ENCODE measurements at places on chromosomes 6 and 20.
A peak's percentile ranks its signal among the peaks of the same experiment; 100 is the strongest.

DNA sequence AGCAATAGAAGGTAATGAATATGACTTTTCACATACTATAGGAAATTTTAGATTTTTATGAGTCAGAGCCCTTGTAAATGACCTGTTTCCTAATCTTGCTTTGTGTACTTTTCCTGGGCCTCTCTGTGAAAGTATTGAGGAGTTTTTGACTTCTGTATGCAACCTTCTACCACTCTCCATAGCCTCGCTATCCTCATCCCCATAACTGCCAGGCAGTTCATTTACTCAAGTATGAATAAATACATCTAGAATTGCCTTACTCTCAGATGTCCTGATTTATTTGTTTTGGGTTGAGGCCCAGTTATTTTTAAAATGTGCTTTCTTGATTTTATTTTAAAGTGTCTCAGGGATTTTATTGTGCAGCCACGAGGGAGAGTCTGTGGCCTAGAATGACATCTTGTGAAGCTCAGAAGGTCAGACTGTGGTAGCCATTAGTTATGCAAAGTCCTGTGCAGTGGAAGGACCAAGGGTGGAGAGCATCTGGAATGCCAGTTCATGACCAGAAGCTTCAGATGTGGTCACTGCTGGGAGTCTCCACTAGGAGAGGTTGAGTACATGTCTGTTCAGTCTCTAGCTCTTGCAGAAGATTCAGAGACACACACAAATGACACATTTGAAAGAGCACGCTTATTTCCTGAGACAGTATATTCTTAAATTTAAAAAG is 346.2 kb upstream of the IMPG1 start:
- H3K36me3 ChIP-seq, result no peaks in the 10 kb centered on the region
- DNase-seq, result no peak
- no peaks in the 10 kb centered on the region for H3K4me1 ChIP-seq
- H3K4me3 ChIP-seq, result no peak overlapping the region

GRCh38 chr6:140182821-140183220 is 808.4 kb upstream of the CITED2 start:
- H3K27ac ChIP-seq, result no peak overlapping the region
- DNase-seq, result no peak
- no peaks in the 10 kb centered on the region for H3K36me3 ChIP-seq
- no peaks in the 10 kb centered on the region for H3K27me3 ChIP-seq

GRCh38 chr6:41798901-41799558 is 11.5 kb downstream of the TOMM6 start:
- no peak overlapping the region for H3K27ac ChIP-seq
- H3K36me3 ChIP-seq, result peaks cover 5% of the 10 kb centered on the region
- DNase-seq, result no peak
- no peak overlapping the region for H3K4me3 ChIP-seq
- H3K27me3 ChIP-seq, result no peaks in the 10 kb centered on the region

DNA sequence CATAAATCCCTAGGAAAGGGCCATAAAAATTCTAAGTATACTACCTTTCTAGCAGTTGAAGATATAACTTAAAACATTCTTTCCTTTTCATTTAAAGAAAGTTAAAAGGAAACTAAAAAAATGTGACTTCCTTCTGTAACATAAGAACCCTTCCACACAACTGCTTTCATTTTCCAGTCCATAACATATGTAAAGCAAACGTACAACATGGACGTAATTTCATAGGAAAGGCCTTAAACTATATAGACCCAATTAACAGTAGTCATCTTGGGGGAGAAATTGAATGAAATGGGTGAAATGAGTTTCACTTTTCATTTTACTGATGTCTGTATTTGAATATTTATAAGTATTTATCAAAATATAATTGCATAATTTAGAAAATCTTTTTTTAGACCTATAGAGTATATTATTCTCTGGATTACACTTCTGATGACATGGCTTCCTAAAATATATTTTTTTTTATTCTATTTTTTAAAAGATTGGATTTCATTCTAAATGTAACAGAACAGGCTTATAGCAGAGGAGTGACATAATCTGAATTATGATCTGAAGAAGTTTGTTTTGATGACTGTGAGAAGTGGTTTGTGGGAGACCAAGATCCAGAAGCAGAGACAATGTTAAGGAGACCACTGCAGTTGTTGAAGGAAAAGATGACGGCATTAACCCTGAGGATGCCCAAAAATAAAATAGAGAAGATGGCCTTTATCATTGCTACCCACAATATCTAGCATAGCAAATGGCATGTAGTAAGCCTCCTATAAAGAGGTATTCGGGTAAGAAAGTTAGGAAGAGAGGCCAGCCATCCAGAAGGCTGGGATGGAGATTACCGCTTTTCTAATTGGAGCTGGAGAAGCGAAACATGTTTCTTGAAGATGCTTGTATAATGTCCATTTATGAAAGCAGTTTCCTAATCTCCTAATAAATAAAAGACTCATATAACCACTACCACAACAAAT is 260.4 kb downstream of the PTPRK start:
- H3K27me3 ChIP-seq, result no peaks in the 10 kb centered on the region
- H3K4me3 ChIP-seq, result no peak overlapping the region
- peaks cover 2% of the 10 kb centered on the region for H3K36me3 ChIP-seq
- H3K27ac ChIP-seq, result no peak overlapping the region

DNA sequence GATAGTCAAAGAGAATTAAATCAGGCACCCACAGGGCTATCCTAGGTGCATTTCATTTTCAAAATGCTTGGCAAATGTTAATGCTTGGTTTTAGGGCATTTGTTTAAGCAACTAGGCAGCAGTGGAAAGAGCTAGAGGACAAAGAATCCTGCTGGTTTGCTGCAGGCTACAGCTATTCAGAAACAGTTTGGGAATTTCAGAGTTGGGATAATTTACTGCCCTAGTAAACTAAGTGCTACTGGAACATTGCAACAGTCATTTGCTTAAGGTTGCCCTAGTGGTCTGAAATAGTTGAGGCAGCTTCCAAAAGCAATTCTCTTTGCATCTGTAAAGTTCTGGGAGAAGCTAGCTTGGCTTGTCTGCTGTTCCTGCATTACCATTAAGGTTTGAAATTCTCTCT is 312.7 kb downstream of the LAMA2 start:
- H3K27me3 ChIP-seq, result no peaks in the 10 kb centered on the region
- no peaks in the 10 kb centered on the region for H3K4me1 ChIP-seq
- peak overlapping the region; percentile 45 for H3K27ac ChIP-seq
- no peak for DNase-seq
- no peaks in the 10 kb centered on the region for H3K36me3 ChIP-seq

All from lung (tissue), 17 donors.